ENCODE measurements at places on chromosomes 7 and 10.

GRCh38 chr10:12198156-12198555 lies 2.2 kb downstream of the CDC123 start:
- no peak for DNase-seq

DNA sequence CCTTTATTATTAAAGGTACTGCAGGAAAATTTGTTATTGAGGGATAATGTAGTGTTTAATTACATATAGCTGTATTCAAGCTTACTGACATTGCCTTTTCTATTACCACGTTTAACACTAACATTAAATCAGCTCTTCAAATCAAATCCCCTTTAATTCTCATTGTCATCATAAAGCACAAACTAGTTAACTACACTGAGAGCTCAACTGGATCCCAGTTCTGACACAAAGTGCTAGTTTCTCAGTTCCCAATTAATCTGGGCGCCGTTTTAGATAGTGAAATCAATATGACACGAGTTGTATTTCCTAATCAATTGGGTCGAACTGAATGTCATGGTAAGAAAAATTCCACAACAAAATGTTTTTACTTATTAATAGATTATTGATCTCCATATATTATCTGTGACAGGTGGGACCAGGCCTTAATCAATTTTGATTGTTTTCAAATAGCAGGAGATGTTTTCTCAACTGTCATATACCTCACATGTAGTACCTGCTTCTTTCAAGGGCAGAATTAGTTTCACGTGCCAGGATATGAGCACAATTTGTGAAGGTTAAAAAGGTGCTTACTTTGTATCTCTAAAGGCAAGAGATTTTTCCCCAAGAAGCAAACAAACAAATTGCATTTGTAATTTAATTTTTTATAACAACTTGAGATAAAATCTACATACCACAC lies 71.0 kb downstream of the AASS start:
- no peak for DNase-seq

- no peak for DNase-seq
Measured at GRCh38 chr7:144470078-144470477, 66.6 kb upstream of the NOBOX start.

- DNase-seq, result no peak
Measured at GRCh38 chr7:44120395-44120794, 3.0 kb downstream of the POLD2 start.

DNA sequence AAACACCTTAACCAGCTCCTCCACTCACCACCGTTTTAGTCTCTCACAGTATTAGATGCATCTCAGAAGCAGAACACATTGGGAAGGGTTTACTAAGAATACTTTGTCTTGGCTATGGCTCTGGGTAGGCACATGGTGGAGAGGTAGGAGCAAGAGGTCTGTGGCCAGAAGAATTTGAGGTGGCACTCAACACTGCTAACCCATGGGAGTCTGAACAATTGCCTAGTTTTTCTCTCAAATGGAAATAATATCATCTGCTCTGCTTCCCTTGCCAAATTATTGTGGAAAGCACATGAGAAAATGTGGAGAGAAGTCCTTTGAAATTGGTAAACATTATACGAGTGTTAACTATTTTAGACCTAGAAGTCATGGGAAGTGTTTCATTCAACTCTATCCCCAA lies 214.3 kb downstream of the SKAP2 start:
- DNase-seq, result no peak

- no peak for DNase-seq
Measured at GRCh38 chr10:18222866-18223265, 82.6 kb downstream of the CACNB2 start.

- no peak for DNase-seq
Measured at GRCh38 chr7:35647171-35647574, 47.8 kb downstream of the HERPUD2 start.

DNA sequence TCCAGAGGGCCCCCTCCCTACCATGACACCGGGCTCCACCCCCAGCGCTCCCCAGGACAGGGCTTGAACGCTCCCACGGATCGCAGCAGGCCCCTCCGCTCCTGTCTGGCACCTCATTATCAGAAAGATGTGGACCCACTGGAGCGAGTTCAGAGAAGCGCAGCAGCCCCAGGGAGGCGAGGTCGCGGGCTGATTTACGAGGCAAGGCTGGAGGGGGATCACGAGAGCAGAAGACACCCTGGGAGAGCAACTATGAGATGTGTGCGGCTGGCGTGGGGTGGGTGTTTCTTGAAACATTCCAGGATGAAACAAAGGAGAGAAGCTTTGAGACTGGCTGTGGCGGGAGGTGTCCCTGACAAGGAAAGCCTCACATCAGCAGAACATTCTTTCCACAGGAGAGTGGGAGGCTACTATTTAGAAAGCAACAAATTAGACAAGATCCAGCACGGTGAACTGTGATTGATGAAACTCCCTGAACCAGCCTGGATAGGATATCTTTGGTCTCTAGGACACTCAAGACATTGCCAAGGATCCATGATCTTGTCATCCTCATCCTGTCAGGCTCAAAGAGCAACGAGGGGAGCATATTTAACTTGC lies 66.0 kb downstream of the JCAD start:
- no peak for DNase-seq

GRCh38 chr7:1523208-1523607 lies 7.3 kb upstream of the MAFK start:
- DNase-seq, result no peak

DNA sequence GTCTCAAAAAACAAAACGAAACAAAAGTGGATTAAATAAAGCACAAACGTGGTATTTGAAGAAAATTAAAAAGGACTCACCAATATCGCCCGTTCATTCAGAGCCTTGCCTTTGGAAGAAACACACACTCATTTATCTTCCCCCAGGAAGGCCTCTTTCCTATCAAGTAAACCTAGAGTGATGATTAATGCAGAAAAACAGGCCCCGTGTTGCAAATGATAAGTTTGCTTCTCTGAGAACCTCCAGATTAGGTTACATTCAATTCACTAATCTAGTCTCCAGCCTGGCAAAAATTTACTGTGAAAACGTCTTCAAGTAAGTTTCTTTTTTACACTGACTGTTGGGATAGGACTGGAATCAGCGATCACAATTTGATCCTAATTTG lies 78.0 kb upstream of the C1GALT1 start:
- no peak for DNase-seq

GRCh38 chr7:77783111-77783510 lies 15.1 kb downstream of the TMEM60 start:
- DNase-seq, result no peak

DNA sequence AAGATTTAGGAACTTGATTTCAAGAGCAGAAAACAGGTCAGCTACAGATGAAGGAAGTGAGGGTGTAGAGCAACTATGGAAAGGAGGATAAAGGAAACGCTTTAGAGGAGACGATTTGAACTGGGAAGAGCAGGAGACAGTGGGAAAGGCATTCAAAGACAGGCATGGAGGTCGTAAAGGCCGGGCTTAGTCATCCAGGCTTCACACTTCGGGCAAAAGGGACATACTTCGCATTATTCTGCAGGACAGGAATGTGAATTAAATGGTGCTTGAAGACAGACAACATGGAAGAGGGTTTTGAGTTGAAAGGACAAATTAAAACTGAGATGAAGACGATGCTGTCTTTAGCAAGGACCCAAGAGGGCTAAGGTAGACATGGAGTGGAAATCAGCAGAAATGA lies 8.1 kb downstream of the FAM171A1 start:
- no peak for DNase-seq

Data from occipital lobe (tissue), 3 donors.